Activated CD4-positive, alpha-beta T cell treated with anti-CD3 and anti-CD28 coated beads, Interleukin-2, amount 10 ng/mL, durations not matched to agents 24 days and 14 days (primary cell): ENCODE measurements at places on chromosomes 3 and 15. TPM values are rescaled to one million over a fixed set of nuclear protein-coding genes. Genes with fewer than 3 reads are reported as not detected.

EPHB1 gene
- 1.6 and 2.3 TPM in 2 replicates for total RNA-seq

STAC gene
- not detected in 2 replicates for total RNA-seq

DNA sequence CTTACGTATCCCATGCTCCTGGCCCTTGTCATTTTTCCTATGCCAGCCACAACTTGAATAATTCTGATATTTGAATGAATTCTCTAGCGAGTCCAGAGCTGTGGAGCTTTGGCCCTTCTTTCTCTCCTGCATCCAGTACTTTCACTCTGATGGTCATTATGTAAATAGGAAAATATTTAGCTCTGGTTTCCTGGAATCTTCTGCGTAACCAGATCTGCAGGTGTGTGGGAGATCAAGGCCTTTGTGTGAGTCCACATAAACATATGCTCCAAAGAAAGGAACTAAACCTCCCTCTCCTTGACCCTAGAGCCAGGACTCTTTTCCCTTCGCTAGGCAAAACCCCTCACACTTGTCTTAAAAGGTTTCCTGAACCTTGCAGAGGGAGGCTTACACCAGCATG is 132.5 kb upstream of the THBS1 start:
- H3K4me1 ChIP-seq, result no peaks in the 10 kb centered on the region
- no peak for DNase-seq
- H3K27ac ChIP-seq, result no peak overlapping the region
- H3K4me3 ChIP-seq, result no peak overlapping the region
- H3K27me3 ChIP-seq, result peaks cover 10% of the 10 kb centered on the region

RETNLB gene
- not detected in 2 replicates for total RNA-seq

AADAC gene
- not detected in 2 replicates for total RNA-seq
